Kidney epithelial cell (primary cell): ENCODE measurements at places on chromosomes 5 and 9. TPM values are rescaled to one million over a fixed set of nuclear protein-coding genes. Genes with fewer than 3 reads are reported as not detected.

- DNase-seq: no peak
Observed at GRCh38 chr5:127621601-127622325, 27.1 kb upstream of the CTXN3 start.

- no peak for DNase-seq
Observed at GRCh38 chr9:127455324-127455992, 4.1 kb downstream of the LRSAM1 start.

DNA sequence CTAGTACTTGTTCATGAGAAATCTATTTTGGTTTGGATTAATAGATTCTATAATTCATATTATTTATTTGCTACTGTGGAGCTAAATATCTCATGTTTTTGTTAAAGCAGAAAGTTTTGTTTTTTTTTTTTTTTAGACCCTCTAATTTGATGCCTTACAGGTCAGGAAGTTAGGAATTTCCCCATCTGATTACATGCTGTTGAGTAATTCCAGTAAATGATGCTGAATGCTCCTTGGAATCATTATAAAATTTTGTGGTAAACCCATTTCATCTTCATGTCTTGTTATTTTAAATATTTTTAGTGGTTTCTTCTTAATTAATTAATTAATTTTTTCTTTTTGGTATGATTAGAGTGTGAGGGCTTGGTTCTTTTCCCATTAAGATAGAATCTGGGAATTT is 35.6 kb downstream of the NNT start:
- no peak for DNase-seq

GRCh38 chr9:93974151-93974550 is 19.0 kb upstream of the BARX1 start:
- DNase-seq: no peak

- DNase-seq: peak; percentile 29
Observed at GRCh38 chr9:126516936-126517832, 96.5 kb upstream of the LMX1B start.

DNA sequence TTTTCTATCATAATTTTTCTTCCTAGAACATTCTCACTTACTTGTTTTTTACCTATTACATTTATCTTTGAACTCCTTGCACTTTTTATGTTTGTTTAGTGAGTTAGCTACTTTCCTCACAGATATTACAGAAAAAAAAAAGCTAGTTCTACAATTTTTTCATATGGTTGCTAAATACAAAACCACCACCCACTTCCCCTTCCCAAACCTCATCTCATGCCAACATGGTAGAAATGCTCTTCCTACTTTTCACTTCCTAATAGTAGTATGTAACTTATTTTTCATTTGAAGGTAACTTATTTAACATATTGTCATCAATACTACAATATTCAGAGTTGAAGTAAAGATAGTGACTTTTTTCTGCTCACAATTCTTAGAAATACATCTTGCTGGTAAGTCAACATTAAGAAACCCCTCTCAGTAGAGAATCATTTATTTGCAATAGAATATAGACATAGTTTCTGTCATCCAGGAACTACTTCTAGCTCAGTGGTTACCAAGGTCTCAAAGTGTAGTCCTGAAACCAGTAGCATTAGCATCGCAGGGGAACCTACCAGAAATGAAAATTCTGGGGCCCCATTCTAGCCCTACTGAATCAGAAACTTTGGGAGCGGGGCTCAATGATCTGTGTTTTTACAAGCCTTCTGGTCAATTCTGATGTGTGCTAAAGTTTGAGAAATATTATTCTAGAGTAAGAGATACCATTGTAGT is 1124.6 kb downstream of the DTWD2 start:
- DNase-seq: no peak

DNA sequence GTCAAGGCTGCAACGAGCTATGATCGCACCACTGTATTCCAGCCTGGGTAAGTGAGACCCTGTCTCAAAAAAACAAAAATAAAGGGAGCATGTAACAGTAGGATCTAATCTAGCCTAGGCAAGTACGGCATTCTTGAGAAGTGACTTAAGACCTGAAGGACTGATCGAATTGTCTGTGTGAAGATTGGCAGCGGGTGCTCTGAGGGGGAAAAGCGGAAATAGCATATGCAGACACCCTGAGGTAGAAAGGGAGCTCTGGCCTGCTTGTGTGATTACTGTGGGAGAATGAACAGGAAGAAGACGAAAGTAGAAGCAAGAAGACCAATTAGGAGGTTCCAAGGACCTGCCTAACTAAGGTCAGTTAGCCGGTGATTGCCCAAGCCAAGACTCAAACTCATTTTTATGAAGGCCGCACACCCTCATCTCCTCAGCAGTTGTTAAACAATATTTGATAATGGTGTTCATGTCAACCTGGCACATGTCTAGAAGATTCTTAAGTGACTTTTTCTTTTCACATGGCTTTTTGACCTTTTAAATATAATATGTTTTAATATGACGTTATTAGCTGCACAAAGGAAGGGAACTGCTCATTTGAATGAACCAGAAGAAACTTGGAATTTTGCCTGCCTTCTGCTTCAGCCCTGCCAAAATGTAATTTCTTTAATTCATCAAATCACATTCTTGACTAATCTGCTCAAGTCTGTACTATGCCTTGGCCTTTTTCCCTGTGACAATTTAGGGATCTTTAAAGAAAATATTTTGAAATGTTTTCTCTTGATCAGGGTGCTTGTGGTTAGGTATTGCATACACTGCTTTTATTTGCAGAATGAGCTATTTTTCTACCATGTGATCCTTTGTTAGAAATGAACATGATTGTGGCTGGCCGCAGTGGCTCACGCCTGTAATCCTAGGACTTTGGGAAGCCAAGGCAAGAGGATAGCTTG is 289.2 kb upstream of the DMRT1 start:
- DNase-seq: no peak

DNA sequence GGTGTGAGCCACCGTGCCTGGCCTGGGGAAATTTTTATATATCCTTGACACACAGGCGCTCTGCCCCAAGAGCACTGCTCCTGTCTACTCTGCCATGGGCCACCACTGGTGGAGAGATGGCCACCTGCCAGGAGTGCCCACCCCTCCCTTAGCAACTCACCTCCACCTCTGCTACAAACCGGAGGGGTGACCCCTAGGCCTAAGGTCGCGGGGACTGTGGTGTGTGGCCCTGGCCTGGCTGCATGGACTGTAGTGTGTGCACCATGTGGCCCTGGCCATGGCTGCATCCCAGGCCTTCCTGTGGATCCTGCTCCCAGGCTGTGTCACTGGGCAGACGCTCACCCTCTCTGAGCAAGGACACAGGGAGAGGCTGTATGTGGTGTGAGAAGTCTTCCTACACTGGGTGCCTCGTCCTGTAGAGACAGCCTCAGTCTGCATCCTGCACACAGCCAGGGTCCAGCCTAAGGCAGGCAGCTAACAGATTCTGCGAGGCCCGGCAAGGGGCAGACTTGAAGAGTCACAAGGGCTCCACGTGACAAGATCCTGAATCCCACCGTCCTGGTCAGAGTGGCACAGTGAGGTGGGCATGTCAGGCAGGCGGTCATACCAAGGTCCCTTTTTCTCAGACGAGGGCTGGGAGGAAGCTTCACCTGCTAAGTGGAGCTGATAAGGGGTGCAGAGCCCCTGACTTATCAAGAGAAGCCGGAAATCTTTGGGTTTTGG is 10.3 kb downstream of the NINJ1 start:
- no peak for DNase-seq

MYMK gene
- not detected in 2 replicates for total RNA-seq

ADAMTSL1 gene
- total RNA-seq: 0.08 and 0.62 TPM in 2 replicates

GABRA1 gene
- not detected in 2 replicates for total RNA-seq
